ENCODE measurements at places on chromosomes 3 and 15. TPM values are rescaled to one million over a fixed set of nuclear protein-coding genes. Genes with fewer than 3 reads are reported as not detected.

Gene CYB561D2
- total RNA-seq, result 17.8 TPM

Gene TMEM266
- not detected for total RNA-seq

Gene TMEM207
- total RNA-seq, result not detected

Gene SLC25A38
- total RNA-seq, result 23.1 TPM

Gene VIPR1
- total RNA-seq, result 1.9 TPM

Gene HIGD2B
- not detected for total RNA-seq

Gene PYGO1
- 0.27 TPM for total RNA-seq

Gene TEX55
- not detected for total RNA-seq

Gene CAPN3
- total RNA-seq, result 17.6 TPM

Gene CCRL2
- total RNA-seq, result 2.3 TPM

Gene ZCWPW2
- total RNA-seq, result 0.24 TPM

Measured in right lobe of liver (tissue), 6 donors.